AG09309 (cell line): ENCODE measurements at places on chromosomes 5 and 9.

- DNase-seq, result no peak
Measured at GRCh38 chr5:97102010-97102470, 40.4 kb downstream of the LIX1 start.

DNA sequence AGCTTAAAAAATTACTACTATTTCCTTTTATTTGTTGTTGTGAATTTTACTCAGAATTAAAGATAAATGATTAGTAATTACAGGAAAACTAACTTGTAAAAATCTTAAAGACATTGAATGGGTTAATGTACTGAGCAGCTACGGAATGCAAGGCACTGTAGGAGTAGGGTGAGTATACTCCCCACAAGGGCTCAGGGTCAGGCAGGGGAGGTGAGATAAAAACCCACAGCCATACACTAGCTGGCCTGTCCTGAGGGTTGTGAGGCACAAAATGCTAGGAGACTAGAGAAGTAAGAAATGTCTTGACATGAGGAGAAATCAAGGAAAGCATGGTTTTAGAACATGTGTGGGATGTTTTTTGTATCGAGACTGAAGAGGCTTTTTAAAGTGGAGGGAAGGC is 13.4 kb downstream of the ZBED3 start:
- no peak for DNase-seq

- no peak for DNase-seq
Measured at GRCh38 chr5:173963867-173964441, 25.0 kb upstream of the C5orf47 start.

- peak; percentile 94 for DNase-seq
Measured at GRCh38 chr9:121529237-121529987, 29.8 kb upstream of the GGTA1 start.

DNA sequence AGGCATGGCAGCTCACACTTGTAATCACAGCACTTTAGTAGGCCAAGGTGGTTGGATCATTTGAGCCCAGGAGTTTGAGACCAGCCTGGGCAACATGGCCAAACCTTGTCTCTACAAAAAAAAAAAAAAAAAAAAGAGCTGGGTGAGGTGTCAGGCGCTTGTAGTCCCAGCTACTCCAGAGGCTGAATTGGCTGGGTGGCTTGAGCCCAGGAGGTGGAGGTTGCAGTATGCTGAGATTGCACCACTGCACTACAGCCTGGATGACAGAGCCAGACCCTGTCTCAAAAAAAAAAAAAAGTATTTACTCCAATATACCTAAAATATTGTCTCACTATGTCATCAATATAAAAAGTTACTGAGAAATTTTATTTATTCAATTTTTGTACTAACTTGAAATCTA is 2.8 kb downstream of the SCAI start:
- no peak for DNase-seq

GRCh38 chr5:34844106-34844505 is 5.1 kb downstream of the TTC23L start:
- DNase-seq, result no peak

DNA sequence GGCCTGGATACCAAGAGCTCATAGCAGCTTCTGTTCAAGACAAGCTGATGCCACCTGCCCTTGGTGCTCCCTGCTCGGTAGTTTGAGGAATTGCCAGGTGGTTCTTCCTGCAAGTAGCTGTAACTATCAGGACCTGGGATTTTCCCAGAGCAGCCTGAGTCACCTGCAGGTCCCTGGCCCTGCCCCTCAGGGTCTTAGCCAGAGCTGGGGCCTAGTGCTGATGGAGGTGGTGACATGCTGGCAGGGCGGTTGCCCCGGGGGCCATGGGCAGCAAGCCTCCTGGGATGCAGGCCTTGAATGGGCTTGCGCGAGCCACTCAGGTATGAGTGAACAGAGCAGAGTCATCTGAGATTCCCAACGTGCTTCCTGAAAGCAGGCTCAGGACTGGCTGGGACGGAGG is 262.3 kb downstream of the HSPA4 start:
- DNase-seq, result no peak

- no peak for DNase-seq
Measured at GRCh38 chr9:130387398-130387797, 57.4 kb upstream of the ASS1 start.

DNA sequence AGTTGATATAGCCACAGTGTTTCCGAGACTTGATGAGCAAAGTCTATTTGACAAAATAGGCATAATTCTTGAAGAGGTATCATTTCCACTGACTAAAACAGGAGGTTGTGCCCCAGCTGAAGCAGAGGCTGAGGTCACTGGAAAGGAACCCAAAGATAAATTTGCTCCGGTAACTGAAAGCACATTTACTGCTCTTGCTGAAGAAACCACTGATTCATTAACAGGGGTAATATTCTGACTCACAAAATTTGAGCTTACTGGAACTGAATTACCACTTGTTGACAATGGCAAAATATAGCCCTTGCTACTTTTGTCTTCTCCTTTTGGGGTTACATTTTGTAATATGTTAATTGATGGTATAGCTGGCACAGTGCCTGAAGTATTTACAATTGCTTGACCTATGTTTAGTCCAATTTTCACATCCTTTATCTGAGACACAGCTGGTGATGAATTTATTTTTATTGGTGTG is 30.2 kb downstream of the MLANA start:
- peak; percentile 37 for DNase-seq

DNA sequence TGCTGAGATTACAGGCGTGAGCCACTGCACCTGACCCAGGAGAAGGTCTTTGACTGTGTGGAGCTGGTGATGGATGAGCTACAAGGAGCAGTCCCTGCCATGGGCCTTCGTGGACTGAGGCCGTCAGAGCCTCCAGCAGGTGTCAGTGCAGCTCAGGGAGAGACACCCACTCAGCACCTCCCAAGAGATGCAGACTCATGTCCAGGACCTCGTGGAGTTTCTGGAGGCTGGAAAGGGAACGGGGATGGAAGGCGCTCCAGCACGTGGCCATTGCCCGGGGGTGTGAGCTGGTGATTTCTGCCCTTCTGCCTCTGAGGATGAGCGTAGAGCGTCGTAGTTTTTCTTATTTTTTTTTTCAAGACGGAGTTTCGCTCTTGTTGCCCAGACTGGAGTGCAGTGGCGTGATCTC is 9.5 kb downstream of the TOR4A start:
- no peak for DNase-seq

DNA sequence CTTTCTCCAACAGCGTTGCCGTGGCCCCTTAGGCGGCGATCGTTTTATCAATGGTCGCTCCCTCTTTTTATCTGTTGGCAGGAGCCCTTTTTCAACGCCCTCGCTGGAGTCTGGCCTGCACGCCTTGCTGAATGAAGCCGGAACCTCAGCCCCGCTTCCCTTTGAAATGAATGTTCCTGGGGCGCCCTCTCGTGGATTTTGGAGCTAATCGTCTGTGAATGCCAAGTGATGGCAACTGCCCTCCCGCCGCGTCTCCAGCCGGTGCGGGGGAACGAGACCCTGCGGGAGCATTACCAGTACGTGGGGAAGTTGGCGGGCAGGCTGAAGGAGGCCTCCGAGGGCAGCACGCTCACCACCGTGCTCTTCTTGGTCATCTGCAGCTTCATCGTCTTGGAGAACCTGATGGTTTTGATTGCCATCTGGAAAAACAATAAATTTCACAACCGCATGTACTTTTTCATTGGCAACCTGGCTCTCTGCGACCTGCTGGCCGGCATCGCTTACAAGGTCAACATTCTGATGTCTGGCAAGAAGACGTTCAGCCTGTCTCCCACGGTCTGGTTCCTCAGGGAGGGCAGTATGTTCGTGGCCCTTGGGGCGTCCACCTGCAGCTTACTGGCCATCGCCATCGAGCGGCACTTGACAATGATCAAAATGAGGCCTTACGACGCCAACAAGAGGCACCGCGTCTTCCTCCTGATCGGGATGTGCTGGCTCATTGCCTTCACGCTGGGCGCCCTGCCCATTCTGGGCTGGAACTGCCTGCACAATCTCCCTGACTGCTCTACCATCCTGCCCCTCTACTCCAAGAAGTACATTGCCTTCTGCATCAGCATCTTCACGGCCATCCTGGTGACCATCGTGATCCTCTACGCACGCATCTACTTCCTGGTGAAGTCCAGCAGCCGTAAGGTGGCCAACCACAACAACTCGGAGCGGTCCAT is 10.0 kb downstream of the S1PR3 start:
- DNase-seq, result peak; percentile 25

DNA sequence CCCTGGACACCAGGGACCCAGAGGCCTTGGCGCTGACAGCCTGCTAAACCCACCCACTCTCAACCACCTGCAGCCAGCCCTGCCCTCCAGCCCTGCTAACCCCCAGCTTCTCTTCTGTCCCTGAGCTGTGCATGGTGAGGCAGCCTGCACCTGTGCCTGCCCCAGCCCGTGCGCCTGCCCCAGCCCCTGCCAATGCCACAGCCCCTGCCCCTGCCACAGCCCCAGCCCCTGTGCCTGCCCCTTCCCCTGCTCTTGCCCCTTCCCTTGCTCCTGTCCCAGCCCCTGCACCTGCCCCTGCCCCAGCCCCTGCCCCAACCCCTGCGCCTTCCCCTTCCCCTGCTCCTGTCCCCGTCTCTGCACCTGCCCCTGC is 43.3 kb upstream of the IRX4 start:
- DNase-seq, result no peak

GRCh38 chr9:128282500-128282899 is 6.4 kb downstream of the SWI5 start:
- no peak for DNase-seq

DNA sequence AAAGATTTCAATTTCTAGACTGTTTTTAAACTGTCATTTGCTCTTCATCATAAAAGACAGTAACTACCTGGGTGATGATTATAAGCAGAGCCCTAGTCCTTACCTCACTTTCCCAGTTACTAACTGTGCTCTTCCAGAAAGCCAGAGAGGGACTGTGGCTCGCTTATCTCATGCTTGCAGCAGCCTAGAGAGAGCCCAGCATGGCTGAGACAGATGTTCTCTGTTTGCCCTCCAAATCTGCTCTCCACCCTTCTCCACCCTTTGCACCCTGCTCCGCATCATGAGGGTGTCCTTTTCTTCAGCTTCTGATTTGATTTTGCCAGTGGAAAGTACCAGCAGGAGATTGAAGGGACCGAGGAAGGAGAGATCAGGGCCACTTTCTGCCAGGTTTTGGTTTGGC is 61.2 kb upstream of the SELENOP start:
- DNase-seq, result no peak

DNA sequence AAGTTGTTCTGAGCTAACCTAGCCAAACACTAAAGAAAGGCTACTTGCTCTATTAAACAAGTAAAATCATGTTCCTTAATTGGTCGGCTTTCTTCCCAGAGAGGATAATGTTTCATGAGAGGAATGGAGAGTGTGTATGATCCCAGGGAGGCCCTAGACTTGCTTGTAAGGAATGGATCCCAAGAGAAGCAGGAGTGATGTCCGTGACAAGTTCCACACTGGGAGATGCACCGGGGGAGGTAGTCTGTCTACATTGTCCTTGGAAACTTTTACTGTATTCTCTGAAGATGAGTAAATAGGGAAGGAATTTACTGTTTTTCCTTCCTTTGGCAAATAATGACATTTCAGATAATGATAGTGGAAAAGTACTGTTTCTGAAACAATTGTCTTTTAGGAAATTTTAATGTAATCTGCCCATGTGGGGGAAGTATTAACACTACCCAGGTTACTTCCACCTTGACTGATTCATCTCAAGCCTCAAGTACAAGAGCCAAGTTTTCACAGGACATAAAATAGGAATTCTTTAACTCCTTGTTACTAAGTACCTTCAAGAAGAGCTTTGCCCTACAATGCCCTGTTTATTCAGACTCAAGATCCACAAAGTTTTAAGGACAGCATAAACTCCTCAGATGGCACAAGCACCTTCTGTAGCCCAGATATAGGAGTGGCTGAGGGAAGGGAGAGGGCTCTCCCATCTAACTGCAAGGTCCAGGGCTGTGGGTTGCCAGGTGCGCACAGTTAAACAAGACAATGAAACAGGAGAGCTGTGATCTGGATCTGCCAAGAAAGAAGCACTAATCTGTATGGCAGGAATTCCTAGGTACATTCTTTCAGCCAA is 152.1 kb downstream of the GNA14 start:
- peak; percentile 92 for DNase-seq

- no peak for DNase-seq
Measured at GRCh38 chr9:103485138-103485537, 490.0 kb downstream of the CYLC2 start.

DNA sequence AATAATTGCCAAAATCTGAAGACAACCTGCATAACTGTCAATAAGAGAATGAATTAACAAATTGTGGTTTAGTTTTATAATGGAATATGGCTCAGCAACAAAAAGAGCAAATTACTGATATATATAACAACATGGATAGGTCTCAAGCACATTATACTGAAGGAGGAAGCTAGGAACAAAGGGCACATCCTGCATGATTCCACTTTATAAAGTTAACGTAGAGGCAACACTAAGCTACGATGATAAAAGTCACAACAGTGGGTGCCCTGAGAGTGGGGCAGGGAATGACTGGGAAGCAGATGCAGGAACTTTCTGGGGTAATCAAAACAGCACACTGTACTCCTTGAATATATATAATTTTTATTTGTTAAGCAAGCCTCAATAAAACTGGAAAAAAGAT is 165.2 kb downstream of the RMI1 start:
- no peak for DNase-seq

GRCh38 chr9:128397831-128398230 is 22.8 kb upstream of the CERCAM start:
- no peak for DNase-seq

DNA sequence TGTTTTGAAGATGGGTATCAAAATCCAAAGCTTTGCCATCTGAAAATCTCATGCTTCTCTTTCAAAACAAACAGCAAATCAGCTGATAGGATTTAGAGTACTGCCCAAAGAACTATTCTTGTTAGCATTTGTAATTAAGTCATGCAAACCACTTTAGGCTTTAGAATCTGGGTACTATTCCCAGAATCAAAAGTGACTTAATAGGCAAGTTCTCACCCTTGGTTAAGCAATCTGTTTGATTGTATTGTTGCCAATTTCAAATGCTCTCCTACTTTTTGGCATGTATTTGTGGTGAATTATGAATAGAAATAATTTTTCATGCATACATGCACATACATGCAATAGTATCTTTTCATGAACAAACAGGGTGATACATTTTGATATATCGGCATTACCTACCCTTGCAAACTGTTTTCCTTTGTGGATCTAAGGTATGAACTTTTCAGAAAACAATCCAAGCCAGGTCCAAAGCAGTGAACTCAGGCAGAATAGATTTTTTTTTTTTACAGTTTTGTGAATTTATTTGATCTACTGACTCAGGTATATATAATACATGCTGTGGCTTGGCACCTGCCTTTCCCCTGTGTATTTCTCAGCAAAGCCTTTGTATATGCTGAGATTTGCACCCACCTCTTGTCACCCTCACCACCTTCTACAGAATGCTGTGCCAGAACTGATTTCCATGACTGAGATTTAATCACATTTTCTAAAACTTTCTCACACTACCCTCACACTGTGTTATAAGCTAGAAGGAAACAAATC is 9.0 kb downstream of the IL33 start:
- DNase-seq, result no peak

DNA sequence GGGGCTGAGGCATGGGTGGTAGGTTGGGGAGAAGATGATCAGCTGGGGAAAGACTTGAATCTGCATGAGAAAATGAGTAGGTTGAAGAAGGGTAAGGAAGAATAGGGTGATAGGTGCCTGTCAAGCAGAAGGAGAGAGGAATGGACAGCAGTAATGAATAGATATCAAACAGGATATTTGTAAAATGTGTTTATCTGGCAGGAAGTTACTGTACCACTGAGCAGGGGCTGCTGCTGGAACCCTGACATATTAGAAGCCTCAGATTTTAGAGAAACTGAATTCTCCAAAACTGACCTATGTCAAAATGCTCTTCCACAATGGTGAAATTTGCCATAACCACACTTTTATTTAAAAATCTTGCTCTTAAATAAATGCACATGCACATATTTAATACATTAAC is 41.0 kb downstream of the CCDC192 start:
- DNase-seq, result no peak
